ENCODE measurements at places on chromosomes 3 and 15.
A peak's percentile ranks its signal among the peaks of the same experiment; 100 is the strongest.

- DNase-seq = no peak
- no peaks in the 10 kb centered on the region for H3K36me3 ChIP-seq
- H3K27ac ChIP-seq = no peak overlapping the region
- H3K27me3 ChIP-seq = no peaks in the 10 kb centered on the region
- H3K4me1 ChIP-seq = no peaks in the 10 kb centered on the region
Measured at GRCh38 chr3:43522727-43523362, 99.0 kb downstream of the ANO10 start.

- H3K27me3 ChIP-seq = no peaks in the 10 kb centered on the region
- peak; percentile 42 for DNase-seq
- H3K4me3 ChIP-seq = peak overlapping the region; percentile 96
- peaks cover 8% of the 10 kb centered on the region for H3K36me3 ChIP-seq
- peaks cover 10% of the 10 kb centered on the region for H3K4me1 ChIP-seq
Measured at GRCh38 chr3:63864008-63864964, 619 bp downstream of the ATXN7 start.

GRCh38 chr3:174444391-174444790 is 414.7 kb upstream of the NAALADL2 start:
- no peak for DNase-seq
- H3K4me1 ChIP-seq = peaks cover 9% of the 10 kb centered on the region

- no peaks in the 10 kb centered on the region for H3K27me3 ChIP-seq
- H3K4me3 ChIP-seq = no peak overlapping the region
- peaks cover 24% of the 10 kb centered on the region for H3K4me1 ChIP-seq
- no peak overlapping the region for H3K27ac ChIP-seq
Measured at GRCh38 chr15:56821721-56822425, 88.6 kb upstream of the ZNF280D start.

GRCh38 chr15:81948222-81948621 is 97.6 kb downstream of the MEX3B start:
- H3K4me1 ChIP-seq = no peaks in the 10 kb centered on the region

DNA sequence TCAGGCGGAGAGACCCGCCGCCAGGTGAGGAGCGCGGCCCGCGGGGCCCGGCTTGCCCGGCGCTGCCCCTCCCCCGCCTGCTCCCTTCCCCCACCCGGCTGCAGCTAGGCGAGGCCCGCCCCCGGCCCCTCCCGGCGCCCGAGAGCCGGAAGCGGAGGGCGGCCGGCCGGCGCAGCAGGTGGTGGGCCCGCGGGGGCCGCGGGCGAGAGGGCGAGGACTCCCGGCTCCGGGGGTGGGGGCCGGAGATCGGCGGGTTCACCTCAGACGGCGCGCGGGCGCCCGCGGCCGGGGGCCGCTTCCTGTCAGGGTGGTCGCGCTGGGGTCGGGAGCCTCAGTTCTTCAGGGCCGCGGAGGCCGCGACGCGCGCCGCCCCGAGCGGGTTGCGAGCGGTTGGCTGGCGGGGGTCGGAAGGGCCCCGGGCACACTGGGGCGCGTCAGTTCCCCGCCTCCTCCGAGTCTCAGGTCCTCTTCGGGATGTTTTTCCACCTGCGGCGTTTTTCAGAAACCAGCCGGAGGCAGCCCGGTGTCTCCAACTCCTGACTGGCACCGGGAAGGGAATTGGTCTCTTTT is 395 bp downstream of the ZFAND6 start:
- H3K27me3 ChIP-seq = no peaks in the 10 kb centered on the region
- peak overlapping the region; percentile 97 for H3K27ac ChIP-seq
- DNase-seq = peak; percentile 82
- no peaks in the 10 kb centered on the region for H3K36me3 ChIP-seq
- peak overlapping the region; percentile 84 for H3K4me3 ChIP-seq

- H3K36me3 ChIP-seq = no peaks in the 10 kb centered on the region
- no peaks in the 10 kb centered on the region for H3K27me3 ChIP-seq
- peaks cover 10% of the 10 kb centered on the region for H3K4me1 ChIP-seq
- DNase-seq = no peak
- no peak overlapping the region for H3K4me3 ChIP-seq
- no peak overlapping the region for H3K27ac ChIP-seq
Measured at GRCh38 chr3:190701096-190701532, 161.4 kb downstream of the GMNC start.

- no peak overlapping the region for H3K4me3 ChIP-seq
- H3K27ac ChIP-seq = no peak overlapping the region
- H3K36me3 ChIP-seq = no peaks in the 10 kb centered on the region
Measured at GRCh38 chr3:47536221-47536891, 22.8 kb upstream of the ELP6 start.

- H3K27me3 ChIP-seq = no peaks in the 10 kb centered on the region
- no peaks in the 10 kb centered on the region for H3K36me3 ChIP-seq
- H3K4me1 ChIP-seq = peaks cover 66% of the 10 kb centered on the region
- peak; percentile 65 for DNase-seq
- peak overlapping the region; percentile 27 for H3K4me3 ChIP-seq
Measured at GRCh38 chr3:9422712-9423424, 25.5 kb downstream of the SETD5 start.

DNA sequence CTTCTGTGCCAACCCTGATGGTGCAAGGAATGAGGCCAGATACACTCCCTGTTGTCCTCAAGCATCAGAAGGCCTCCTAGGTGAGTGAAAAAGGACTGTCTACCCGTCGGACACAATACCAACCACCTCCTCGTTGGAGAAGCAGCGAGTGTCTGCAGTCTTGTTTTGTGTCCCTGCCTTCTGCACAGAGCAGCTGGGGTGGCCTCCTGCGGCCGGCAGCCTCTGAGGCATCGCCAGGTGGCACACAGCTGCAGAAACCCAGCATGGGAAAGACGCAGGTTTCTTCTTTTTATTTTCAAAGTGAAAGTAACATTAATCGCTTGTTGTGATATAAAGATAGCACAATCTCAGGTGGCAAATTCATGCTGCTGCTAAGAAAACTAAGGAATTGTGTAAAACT is 509.9 kb downstream of the OCA2 start:
- no peak overlapping the region for H3K27ac ChIP-seq
- no peak overlapping the region for H3K4me3 ChIP-seq
- H3K27me3 ChIP-seq = no peaks in the 10 kb centered on the region
- no peaks in the 10 kb centered on the region for H3K36me3 ChIP-seq

DNA sequence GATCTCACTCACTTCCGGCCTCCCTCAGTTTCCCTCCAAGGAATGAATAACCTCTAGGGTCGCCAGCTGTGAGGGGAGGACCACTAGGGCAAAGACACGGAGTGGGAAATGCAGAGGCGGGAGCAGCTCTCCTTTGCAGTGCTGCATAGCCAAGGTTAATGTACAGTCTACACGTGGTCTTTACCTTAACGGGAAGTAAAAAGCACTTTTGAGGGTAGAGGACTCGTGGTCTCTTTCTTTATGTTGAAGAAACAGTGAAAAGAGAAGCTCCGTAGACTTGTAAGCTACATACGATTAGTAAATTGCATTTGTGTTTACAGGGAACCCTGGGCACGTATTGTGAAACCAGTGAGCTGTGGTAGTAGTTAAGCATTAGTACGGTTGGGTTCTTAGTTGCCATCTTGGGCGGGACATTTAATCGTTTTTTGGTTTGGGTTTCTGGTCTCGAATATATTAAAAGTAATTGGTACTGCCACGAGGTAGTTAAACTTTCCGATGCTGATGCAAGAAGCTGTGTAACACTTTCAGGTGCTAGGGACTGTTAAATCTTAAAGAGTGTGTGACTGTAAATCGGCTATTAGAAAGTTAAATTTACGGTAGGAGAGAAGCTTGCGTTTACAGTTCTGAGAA is 828 bp downstream of the U2SURP start:
- no peaks in the 10 kb centered on the region for H3K36me3 ChIP-seq
- DNase-seq = no peak
- H3K27me3 ChIP-seq = no peaks in the 10 kb centered on the region
- H3K27ac ChIP-seq = peak overlapping the region; percentile 86

DNA sequence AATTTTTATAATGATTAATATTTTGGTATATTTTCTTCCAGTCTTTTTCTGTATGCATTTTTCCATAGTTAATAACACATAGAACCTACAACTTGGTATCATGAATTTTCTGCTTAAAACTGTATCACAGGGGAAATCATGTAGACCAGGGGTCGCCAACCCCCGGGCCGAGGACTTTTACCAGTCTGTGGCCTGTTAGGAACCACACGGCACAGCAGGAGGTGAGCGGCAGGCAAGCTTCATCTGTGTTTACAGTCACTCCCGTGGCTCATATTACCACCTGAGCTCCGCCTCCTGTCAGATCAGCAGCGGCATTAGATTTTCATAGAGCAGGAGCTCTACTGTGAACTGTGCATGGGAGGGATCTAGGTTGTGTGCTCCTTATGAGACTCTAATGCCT is 54.7 kb downstream of the RPL22L1 start:
- H3K27ac ChIP-seq = no peak overlapping the region
- DNase-seq = no peak
- H3K36me3 ChIP-seq = no peaks in the 10 kb centered on the region
- no peaks in the 10 kb centered on the region for H3K4me1 ChIP-seq

- H3K27me3 ChIP-seq = no peaks in the 10 kb centered on the region
- peak; percentile 68 for DNase-seq
- no peaks in the 10 kb centered on the region for H3K36me3 ChIP-seq
- no peak overlapping the region for H3K4me3 ChIP-seq
- peak overlapping the region; percentile 23 for H3K27ac ChIP-seq
- H3K4me1 ChIP-seq = peaks cover 9% of the 10 kb centered on the region
Measured at GRCh38 chr3:140023616-140024530, 88.9 kb downstream of the CLSTN2 start.

GRCh38 chr15:72491768-72492167 is 17.6 kb downstream of the ARIH1 start:
- DNase-seq = no peak
- H3K4me1 ChIP-seq = peaks cover 93% of the 10 kb centered on the region
- no peak overlapping the region for H3K4me3 ChIP-seq
- no peaks in the 10 kb centered on the region for H3K36me3 ChIP-seq
- no peaks in the 10 kb centered on the region for H3K27me3 ChIP-seq
- peak overlapping the region; percentile 21 for H3K27ac ChIP-seq
